ENCODE measurements at places on chromosomes 1 and 21.

GRCh38 chr21:38286739-38287471, 30.1 kb downstream of the KCNJ15 start:
- no peak for DNase-seq

DNA sequence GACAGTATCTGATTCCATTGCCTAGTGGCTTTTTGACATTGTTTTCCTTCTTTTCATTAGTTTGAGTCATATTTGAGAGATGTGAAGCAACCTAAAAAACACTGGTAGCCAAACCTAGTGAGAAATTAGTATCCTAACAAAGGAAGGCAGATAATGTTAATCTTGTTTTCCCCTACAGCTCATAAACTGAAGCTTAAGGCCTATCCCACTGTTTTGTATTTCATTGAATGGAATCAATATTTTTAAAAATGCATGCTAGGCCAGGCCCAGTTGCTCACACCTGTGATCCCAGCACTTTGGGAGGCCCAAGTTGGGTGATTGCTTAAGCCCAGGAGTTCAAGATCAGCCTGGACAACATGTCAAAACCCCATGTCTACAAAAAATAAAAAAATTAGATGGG, 1.2 kb downstream of the CR1L start:
- DNase-seq: no peak

DNA sequence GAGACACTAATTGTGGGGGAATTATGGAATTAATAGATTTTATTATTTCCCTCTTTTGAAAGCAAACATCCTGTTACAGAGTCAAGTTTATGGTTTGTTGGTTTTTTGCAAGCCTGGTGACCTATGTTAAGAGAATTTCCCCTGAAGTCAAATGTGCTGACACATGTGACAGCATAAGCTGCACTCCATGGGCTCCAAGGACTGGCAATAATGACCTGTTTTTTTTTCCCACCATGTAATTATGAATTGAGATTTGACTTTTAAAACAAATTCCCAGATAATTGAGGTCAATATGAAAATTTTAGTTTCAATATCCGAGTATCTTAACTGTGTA, 242.5 kb upstream of the SGIP1 start:
- peak; percentile 28 for DNase-seq

- DNase-seq: no peak
Measured at GRCh38 chr1:232300466-232300865, 329.5 kb downstream of the SIPA1L2 start.

- DNase-seq: no peak
Measured at GRCh38 chr1:178796013-178796412, 71.0 kb downstream of the RALGPS2 start.

DNA sequence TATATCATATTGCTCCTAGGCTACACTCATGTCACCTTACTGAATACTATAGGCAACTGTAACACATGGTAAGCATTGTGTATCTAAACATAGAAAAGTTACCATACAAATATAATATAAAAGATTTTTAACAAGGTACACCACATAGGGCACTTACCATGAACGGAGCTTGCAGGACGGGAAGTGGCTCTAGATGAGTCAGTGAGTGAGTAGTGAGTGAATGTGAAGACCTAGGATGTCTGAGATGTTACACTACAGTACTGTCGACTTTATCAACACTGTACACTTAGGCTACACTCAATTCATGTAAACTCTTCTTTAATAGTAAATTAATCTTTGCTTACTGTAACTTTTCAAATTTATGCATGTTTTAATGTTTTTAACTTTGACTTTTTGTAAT, 81.0 kb upstream of the PLD5 start:
- DNase-seq: no peak

DNA sequence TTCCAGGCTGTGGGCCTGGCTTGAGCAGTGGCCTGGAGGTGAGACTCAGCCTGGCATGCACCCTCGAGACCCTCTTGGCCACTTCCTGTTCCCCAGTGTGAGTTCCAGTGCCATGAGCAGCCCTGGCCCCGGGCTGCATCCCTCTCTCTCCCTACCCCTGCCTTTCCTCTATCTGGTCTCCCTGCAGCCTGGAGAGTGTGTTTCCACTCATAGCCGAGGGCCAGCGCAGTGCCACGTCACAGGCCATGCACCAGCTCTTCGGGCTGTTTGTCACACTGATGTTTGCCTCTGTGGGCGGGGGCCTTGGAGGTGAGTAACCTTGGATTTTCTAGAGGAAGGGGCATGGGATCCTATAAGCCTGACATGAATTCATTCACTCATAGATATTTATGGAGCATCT, 13.6 kb downstream of the RHBG start:
- DNase-seq: no peak

DNA sequence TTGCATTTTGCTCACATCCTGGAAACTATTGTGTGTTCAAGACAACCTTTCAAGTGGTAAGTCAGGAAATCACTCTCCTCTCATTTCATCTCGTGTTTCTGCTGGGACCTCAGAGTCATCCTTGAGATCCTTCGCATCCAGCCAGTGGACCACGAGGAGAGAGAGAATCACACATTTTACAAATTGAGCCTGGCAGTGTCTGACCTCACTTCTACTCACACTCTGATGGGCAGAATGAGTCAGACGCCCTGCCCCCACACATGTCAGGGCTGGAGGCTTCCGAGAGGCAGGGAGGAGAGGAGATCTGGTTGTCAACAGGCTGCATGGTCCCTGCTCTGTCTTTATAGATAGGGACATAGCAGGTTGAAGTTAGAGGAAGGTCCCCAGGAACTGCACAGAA, 509.7 kb downstream of the AJAP1 start:
- DNase-seq: no peak

GRCh38 chr21:45478115-45478801, 64.0 kb downstream of the SLC19A1 start:
- peak; percentile 82 for DNase-seq

DNA sequence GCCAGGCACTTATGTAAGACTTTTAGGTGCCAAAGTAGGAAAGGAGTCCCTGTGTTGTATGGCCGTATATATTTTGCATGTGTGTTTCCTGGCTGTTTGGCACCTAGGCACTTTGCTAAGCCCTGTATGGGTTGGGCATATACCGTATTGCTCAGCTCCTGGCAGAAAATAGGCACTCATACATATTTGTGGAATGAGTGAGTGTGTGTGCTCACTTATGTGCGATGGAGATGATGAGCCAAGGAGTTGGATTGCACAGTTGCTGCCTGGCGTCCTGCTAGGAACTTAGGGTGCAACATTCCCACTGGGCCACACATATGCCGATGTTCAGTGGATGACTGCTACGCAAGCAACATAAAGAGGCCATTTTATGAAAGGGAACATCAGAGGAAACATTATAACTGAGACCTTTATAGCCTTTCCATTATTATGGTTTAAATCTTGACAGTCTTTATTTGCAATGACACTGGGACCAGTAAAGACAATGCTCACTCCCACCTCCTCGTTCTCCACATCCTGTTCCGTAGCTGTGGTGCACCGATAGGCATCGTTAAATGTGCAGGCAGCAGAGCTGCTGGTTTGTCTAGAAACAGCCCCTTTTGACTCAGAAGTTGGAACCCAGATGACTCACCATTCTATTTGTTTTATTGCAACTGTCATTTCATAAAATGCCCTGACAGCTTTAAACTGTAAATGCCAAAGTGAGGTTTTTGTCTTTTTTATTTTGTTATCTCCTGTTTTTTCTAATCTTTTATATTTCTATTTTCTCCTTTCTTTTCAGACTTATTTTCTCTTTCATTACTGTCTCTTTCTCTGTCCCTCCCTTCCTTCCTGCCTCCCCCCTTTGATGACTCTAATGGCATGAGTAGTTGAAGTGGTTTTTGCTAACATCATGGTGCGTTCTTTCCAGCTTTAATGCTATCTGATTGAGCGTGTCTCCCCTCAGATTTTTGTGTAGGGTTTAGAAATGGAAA, 36.1 kb downstream of the PEX14 start:
- no peak for DNase-seq

DNA sequence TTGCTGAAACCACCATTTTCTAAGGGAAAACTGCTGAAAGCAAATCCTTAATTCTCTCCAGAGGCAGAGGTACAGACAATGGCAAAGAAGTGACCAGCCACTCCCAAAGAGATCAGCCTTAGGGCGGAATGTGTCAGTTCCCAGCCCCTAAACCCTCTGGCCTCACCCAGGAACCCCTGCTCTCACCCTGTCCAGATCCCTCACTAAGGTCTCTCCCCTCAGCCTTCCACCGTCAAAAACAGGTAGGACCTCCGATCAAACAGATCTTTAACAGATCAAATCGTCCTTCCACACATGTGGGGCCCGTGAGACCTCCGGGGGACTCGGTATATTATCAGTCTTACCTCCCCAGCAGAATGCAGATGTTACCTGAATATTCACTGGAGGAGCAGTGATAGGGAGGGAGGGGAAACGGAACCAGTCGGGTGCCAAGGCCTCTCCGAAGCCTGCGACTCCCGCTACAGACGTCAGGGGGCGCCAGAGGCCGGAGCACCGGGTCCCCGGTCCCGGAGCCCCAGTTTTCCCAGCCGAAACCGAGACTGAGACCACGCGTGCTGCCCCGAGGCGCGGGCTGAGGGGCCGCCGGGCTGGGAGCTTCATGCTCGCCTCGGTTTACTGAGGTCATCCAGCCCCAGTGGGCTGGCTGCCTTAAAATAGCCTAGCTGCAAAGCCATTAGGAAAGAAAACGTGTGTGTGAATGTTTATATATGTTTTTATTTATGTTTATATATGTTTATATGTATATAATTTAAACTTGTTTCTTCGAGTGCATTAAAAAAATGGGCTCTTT, 23.6 kb downstream of the GPA33 start:
- peak; percentile 62 for DNase-seq

DNA sequence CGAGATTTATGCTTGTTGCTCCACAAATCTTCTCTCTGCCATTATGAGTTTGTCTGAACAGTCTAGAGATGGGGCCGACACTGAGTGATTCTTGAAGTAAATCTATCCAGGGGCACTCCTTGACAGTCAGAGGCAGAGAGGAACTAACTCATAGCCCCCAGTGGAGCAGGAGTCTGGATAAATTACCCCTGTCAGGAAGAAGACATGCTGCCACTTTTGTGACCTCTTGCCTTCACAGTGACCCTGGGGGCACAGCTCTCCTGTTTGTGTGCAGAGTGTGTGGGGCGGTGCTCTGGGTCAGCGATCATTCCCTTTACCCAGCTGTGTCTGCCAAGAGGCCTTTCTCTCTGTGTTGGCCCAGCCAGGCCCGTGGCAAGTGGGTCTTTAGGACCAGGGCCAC, 29.5 kb downstream of the PEX14 start:
- no peak for DNase-seq

DNA sequence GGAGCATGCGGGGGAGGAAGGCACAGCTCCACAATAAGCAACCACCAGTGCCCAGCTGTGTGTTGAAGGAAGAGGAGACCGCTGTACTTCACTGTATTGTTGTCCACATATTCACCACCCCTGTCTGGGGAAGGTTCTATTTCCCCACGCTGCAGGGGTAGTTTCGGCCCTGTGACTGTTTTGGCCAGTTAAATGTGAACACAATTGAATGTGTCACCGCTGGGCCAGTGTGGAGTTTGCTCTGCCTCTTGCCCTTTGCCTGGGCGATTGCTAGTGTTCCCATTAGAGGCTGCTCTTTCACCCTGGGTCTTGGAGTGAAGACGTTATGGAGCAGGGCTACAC, 32.6 kb downstream of the UBE4B start:
- no peak for DNase-seq

- DNase-seq: peak; percentile 90
Measured at GRCh38 chr1:53286955-53287354, 40.9 kb downstream of the LRP8 start.

DNA sequence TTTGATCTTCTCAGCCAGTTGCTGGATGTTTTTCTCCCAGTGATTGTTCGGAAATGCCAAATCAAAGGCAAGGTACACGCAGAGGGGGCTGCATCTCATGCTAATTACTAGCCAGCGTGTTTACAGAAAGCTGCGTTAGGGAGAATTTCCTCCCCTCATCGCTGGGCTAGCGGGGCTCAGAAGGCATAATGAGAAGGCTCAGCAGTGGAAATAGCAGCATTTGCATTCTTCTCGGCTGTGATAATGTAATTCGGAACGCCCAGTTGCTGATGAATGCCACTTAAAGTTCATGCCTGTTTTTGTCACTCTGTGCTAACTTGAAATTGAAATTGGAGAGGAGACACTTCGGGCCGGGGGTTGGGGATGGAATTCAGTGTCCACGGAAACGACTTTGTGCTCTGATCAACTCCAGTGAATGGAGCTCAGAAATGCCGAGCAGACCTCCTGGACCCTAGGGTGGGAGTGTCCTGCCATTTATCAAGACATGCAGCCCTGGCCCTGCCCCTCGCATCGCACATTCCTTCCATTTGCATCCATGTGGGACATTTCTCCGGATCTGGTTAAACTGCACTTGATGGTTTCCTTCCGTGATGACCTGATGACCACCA, 313.4 kb upstream of the C1orf174 start:
- no peak for DNase-seq

- DNase-seq: no peak
Measured at GRCh38 chr1:25009671-25010262, 79.7 kb upstream of the RUNX3 start.

DNA sequence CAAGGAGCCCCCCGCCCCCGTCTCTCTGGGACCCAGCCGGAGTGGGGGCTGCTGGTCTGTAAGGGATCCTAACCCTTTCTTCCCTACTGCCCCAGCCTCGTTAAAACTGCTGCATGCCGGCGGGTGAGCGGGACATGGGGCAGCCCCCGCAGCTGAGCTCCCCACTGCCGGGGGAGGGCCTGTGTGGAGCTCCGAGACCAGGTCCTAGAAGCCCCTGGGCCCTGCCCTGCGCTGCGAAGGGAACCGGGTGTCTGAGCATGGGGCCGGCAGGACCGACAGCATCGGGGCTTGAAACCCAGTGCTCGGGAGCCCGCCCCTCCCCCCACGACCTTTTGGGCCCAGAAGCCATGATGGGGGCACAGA, 9.2 kb upstream of the COL6A1 start:
- DNase-seq: no peak

- peak; percentile 75 for DNase-seq
Measured at GRCh38 chr1:14597343-14598006, 1.0 kb upstream of the KAZN start.

- DNase-seq: no peak
Measured at GRCh38 chr1:1759456-1760344, 18.6 kb downstream of the NADK start.

- no peak for DNase-seq
Measured at GRCh38 chr1:204299814-204300365, 59.8 kb downstream of the PLEKHA6 start.

DNA sequence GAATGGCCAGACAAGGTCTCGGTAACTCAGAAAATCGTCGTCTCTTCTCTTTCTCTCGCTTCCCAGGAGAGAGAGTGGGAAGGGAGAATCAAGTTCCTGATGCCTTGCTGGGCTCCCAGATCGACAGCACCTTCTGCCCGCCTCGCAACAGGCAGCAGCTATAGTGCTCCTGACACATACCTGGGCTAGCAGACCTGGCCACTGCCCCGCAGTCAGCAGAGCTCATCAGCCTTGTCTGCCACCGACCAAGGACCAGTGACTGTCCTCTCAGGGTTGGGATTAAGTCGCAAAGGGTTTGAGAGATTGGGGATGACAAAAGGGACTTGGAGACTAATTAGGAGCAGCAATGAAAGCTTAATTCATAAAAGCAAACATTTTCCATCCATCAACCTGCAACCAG, 4.1 kb downstream of the RUNX3 start:
- DNase-seq: no peak

- no peak for DNase-seq
Measured at GRCh38 chr1:153510984-153511410, 24.8 kb downstream of the S100A6 start.

GRCh38 chr1:9689011-9689706, 37.6 kb downstream of the PIK3CD start:
- no peak for DNase-seq

- DNase-seq: no peak
Measured at GRCh38 chr1:74508449-74508848, 4.0 kb downstream of the LRRC53 start.

Measured in spinal cord (tissue), 10 donors.